A549 treated with Hydrocortisone at 1 μM for 4 hours (cell line): ENCODE measurements at places on chromosomes 7 and 10. TPM values are rescaled to one million over a fixed set of nuclear protein-coding genes. Genes with fewer than 3 reads are reported as not detected.

The OR2A7 gene
- total RNA-seq = not detected in 5 replicates

The MMRN2 gene
- 1.0 to 1.2 TPM (median 1.1 TPM) in 5 replicates for total RNA-seq

The NKX2-3 gene
- 0.05 TPM in 1 of 5 replicates, not detected in the others for total RNA-seq

The ACBD7 gene
- 0.97 to 1.4 TPM (median 1.1 TPM) in 5 replicates for total RNA-seq

The PTN gene
- not detected in 5 replicates for total RNA-seq

The PSD gene
- total RNA-seq = 0.25 to 0.78 TPM (median 0.43 TPM) in 5 replicates

The PNLIPRP3 gene
- total RNA-seq = 0.03 to 0.05 TPM in 2 of 5 replicates, not detected in the others

The TEX47 gene
- not detected in 5 replicates for total RNA-seq

The TMEM209 gene
- total RNA-seq = 11.2 to 18.8 TPM (median 13.7 TPM) in 5 replicates

The PKD2L1 gene
- total RNA-seq = 0.05 to 0.31 TPM (median 0.16 TPM) in 5 replicates

The CLRN3 gene
- total RNA-seq = not detected in 5 replicates

The FAM25G gene
- 0.85 to 1.5 TPM (median 1.1 TPM) in 3 of 5 replicates, not detected in the others for total RNA-seq

The ELN gene
- 0.07 to 0.23 TPM (median 0.10 TPM) in 5 replicates for total RNA-seq

The PIK3AP1 gene
- total RNA-seq = 0.54 to 0.86 TPM (median 0.67 TPM) in 5 replicates

The VWDE gene
- total RNA-seq = 0.31 to 0.70 TPM (median 0.43 TPM) in 5 replicates

The SAMD9L gene
- 0.37 to 0.77 TPM (median 0.41 TPM) in 5 replicates for total RNA-seq

The RASA4B gene
- 1.2 to 2.1 TPM (median 1.6 TPM) in 5 replicates for total RNA-seq

The MUC3A gene
- 13.5 to 23.7 TPM (median 20.2 TPM) in 5 replicates for total RNA-seq

The HOXA1 gene
- 2.4 to 3.6 TPM (median 3.3 TPM) in 5 replicates for total RNA-seq

The TIMM23B gene
- total RNA-seq = 15.6 to 25.2 TPM (median 17.4 TPM) in 5 replicates

The NPC1L1 gene
- total RNA-seq = 0.05 to 0.11 TPM (median 0.08 TPM) in 5 replicates

The IL6 gene
- total RNA-seq = 0.80 to 1.9 TPM (median 1.1 TPM) in 5 replicates

The EPHB4 gene
- total RNA-seq = 38.1 to 45.9 TPM (median 42.2 TPM) in 5 replicates

The ABCB1 gene
- total RNA-seq = 0.02 to 0.29 TPM (median 0.11 TPM) in 5 replicates

The HOGA1 gene
- 1.9 to 2.8 TPM (median 2.4 TPM) in 5 replicates for total RNA-seq

The PLAU gene
- total RNA-seq = 95.7 to 133 TPM (median 109 TPM) in 5 replicates

The NCOA4 gene
- total RNA-seq = 84.4 to 119 TPM (median 88.6 TPM) in 5 replicates

The TES gene
- 58.8 to 79.7 TPM (median 70.5 TPM) in 5 replicates for total RNA-seq

The SUGCT gene
- total RNA-seq = 0.58 to 1.4 TPM (median 0.73 TPM) in 5 replicates

The AOAH gene
- 0.12 to 0.15 TPM in 2 of 5 replicates, not detected in the others for total RNA-seq

The MUC12 gene
- total RNA-seq = 12.6 to 23.9 TPM (median 19.6 TPM) in 5 replicates

The FEZF1 gene
- not detected in 5 replicates for total RNA-seq

The PDE6C gene
- not detected in 5 replicates for total RNA-seq

The EVX1 gene
- 0.07 to 0.22 TPM (median 0.13 TPM) in 5 replicates for total RNA-seq

The AS3MT gene
- total RNA-seq = 3.0 to 4.3 TPM (median 3.9 TPM) in 5 replicates

The GPAM gene
- 5.6 to 8.5 TPM (median 7.1 TPM) in 5 replicates for total RNA-seq

The KIF11 gene
- 28.7 to 46.4 TPM (median 34.3 TPM) in 5 replicates for total RNA-seq

The CPXM2 gene
- total RNA-seq = not detected in 5 replicates

The ZCWPW1 gene
- total RNA-seq = 1.2 to 1.9 TPM (median 1.4 TPM) in 5 replicates

The DYNC1I1 gene
- 0.06 to 0.32 TPM (median 0.21 TPM) in 4 of 5 replicates, not detected in the other for total RNA-seq

The TMEM225B gene
- total RNA-seq = 0.89 to 1.3 TPM (median 1.1 TPM) in 5 replicates

The SLC29A4 gene
- 11.7 to 15.2 TPM (median 13.4 TPM) in 5 replicates for total RNA-seq

The AKR1C8 gene
- total RNA-seq = not detected in 5 replicates

The ZDHHC6 gene
- total RNA-seq = 27.9 to 31.6 TPM (median 29.7 TPM) in 5 replicates

The FANK1 gene
- total RNA-seq = 2.3 to 2.8 TPM (median 2.4 TPM) in 5 replicates

The LIPM gene
- not detected in 5 replicates for total RNA-seq

The DYDC2 gene
- total RNA-seq = 0.14 TPM in 1 of 5 replicates, not detected in the others

The SFTPA1 gene
- total RNA-seq = not detected in 5 replicates

The ADRB1 gene
- total RNA-seq = 1.1 to 1.4 TPM (median 1.2 TPM) in 5 replicates

The SPDYE8 gene
- total RNA-seq = not detected in 5 replicates

The AMPH gene
- total RNA-seq = 0.03 to 0.12 TPM (median 0.07 TPM) in 5 replicates

The VIPR2 gene
- total RNA-seq = 0.02 to 0.06 TPM (median 0.04 TPM) in 4 of 5 replicates, not detected in the other

The MALRD1 gene
- total RNA-seq = not detected in 5 replicates

The ARL5B gene
- total RNA-seq = 5.7 to 8.6 TPM (median 6.9 TPM) in 5 replicates

The TMEM184A gene
- 7.0 to 9.9 TPM (median 9.0 TPM) in 5 replicates for total RNA-seq

The MMP21 gene
- 0.05 TPM in 1 of 5 replicates, not detected in the others for total RNA-seq
